CD4-positive, alpha-beta T cell treated with Interleukin-15 for 1 hour (primary cell): ENCODE measurements at places on chromosomes 6 and 20.

- DNase-seq, result no peak
Observed at GRCh38 chr20:3459881-3460307, 10.9 kb upstream of the ATRN start.

DNA sequence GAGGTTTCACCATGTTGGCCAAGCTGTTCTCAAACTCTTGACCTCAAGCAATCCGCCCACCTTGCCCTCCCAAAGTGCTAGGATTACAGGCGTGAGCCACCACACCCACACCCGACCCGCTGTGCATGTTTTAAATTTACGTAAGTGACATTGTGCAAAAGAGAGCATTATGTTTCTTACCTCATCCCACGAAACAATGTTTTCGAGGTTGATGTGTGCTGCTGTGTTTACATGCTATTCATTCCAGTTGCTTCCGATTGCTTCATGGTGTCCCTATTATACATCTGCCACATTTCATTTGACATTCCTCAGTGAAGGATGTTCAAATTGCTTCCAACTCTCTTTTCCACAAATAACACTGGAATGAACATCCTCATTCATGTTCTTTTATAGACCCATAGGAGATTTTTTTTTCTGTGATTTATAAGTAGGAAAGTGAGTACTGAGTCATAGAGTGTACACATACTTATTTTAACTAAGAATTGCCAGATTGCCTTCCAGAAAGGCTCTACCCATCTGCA is 403.9 kb upstream of the JARID2 start:
- peak; percentile 45 for DNase-seq

GRCh38 chr6:16626650-16627049 is 134.6 kb downstream of the ATXN1 start:
- DNase-seq, result no peak

DNA sequence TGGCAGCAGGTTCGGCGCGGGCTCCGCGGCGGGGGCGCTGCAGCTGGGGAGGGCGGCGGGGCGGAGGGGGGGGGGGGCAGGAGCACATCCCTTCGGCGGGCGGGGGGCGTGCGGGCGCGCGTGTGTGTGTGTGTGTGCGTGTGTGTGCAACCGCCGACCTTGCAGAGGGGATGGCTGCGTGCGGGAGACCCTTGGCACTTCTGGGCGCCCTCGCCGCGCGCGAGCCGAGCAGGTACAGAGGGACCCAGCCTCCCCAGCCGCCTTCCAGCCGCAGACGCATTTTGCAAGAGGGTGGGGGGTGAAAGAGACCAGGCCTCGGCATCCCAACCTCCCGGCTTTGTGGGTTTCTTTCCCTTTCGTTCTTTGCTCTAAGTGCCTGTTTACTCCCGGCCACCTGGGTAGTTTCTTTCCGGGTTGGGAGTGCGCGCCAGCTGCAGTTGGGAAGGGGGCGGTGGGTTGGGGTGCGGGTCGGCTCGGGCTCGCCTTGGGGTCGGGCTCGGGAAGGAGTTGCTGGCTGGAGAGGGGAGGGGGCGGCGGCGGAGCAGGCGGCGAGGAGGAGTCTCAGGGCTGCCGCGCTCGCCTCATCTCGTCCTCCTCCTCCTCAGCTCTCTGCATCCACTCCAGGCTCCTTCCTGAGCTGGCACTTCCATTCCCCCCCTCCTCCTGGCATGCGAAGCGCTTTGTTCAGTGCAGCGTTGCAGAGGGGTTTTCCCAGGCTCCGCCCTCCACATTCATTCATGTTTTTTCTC is 620 bp downstream of the HIVEP1 start:
- DNase-seq, result peak; percentile 83

- no peak for DNase-seq
Observed at GRCh38 chr6:167247814-167248595, 43.1 kb upstream of the UNC93A start.
